HFFc6 (cell line): ENCODE measurements at places on chromosomes 3 and 15. TPM values are rescaled to one million over a fixed set of nuclear protein-coding genes. Genes with fewer than 3 reads are reported as not detected.

GRCh38 chr15:71301958-71302621, 186.8 kb downstream of the THSD4 start:
- peaks cover 71% of the 10 kb centered on the region for H3K4me1 ChIP-seq
- peaks cover 3% of the 10 kb centered on the region for H3K27me3 ChIP-seq
- no peak for DNase-seq
- H3K36me3 ChIP-seq: peaks cover 15% of the 10 kb centered on the region; the same call in 1 of the 2 replicates
- peak overlapping the region; percentile 86 for H3K27ac ChIP-seq
- H3K4me3 ChIP-seq: no peak overlapping the region

GRCh38 chr3:194481103-194481502, 5.7 kb downstream of the ATP13A3 start:
- peak overlapping the region; percentile 41 for H3K4me3 ChIP-seq
- peaks cover 46% of the 10 kb centered on the region for H3K4me1 ChIP-seq
- DNase-seq: peak; percentile 70
- H3K36me3 ChIP-seq: peaks cover 30% of the 10 kb centered on the region
- H3K27me3 ChIP-seq: peaks cover 4% of the 10 kb centered on the region; the same call in 1 of the 2 replicates

DNA sequence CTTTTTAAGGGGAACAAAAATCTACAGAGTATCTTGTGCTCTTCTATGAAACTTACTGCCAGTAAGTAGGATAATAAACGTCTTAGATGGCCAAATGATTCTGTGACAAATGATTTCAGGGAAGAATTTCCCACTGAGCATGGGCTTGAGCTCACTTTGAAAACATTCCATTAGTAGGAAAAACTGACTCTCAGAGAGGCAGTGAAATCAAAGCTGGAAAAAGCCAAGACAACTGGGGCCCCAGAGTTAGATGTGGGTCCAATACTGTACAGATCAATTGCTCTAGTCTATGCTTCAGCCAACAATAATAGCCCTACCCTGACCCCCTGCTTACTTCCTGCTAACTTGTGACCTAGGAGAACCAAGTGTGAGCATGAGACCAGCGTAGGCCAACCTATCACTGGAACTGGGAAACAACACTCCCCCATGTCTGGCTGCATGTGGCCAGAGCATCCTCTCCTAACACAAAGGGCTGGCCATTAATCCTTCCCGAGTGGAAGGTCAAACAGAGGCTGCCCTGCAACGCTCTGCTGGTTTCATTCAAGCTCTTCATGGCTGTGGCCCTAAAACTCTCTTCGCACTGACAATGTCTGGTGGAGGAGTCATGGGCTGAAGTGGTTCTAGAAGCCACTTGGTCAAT, 68.8 kb downstream of the FOXB1 start:
- no peak for DNase-seq
- no peak overlapping the region for H3K27ac ChIP-seq
- peaks cover 13% of the 10 kb centered on the region; the same call in 1 of the 2 replicates for H3K27me3 ChIP-seq
- H3K36me3 ChIP-seq: no peaks in the 10 kb centered on the region
- H3K4me1 ChIP-seq: peaks cover 8% of the 10 kb centered on the region
- H3K4me3 ChIP-seq: no peak overlapping the region

DNA sequence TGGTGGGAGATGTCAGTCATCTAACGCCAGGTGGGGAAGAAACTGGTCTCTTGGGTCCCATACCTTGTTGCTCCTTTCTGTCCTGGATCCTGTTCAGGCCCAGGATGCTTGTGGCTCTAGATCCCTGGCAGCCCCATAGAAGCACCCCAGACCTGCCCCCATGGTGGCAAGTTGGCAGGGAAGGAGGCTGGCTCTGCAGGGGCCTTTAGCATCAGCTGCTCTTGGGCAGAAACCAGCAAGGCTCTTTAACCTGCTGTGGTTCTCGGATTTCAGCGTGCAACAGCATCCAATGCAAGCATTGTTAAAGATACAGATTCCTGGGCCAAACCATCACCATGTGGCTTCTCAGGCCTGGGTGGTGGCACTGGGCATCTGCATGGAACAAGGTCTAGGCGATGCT, 75.8 kb downstream of the SNRK start:
- no peak for DNase-seq
- no peaks in the 10 kb centered on the region for H3K4me1 ChIP-seq
- no peak overlapping the region for H3K27ac ChIP-seq
- H3K36me3 ChIP-seq: no peaks in the 10 kb centered on the region; the same call in 1 of the 2 replicates

DNA sequence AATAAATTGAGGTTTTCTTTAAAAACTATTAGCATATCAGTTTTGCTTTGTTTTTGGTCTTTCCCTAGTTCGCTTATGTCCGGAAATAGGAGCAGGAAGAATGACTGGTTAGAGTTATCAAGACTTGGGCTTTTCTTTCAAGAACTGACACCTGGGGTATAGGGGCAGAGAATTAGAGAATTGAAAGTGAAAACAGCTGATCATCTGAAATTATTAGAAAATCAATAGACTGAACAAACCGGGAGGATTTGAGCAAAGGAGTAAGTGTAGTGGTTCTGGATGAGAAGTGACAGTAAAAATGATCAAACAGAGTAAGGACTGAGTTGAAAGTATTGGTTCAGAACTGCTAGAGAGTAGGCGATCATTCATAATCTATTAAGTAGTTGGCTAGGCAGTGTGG, 6.0 kb downstream of the MINDY2 start:
- peaks cover 6% of the 10 kb centered on the region for H3K4me1 ChIP-seq
- H3K36me3 ChIP-seq: peaks cover 12% of the 10 kb centered on the region
- H3K27ac ChIP-seq: no peak overlapping the region
- H3K4me3 ChIP-seq: no peak overlapping the region
- no peak for DNase-seq

GRCh38 chr3:129344540-129345220, 66.0 kb downstream of the HMCES start:
- peaks cover 34% of the 10 kb centered on the region for H3K27me3 ChIP-seq
- no peak overlapping the region for H3K4me3 ChIP-seq
- H3K36me3 ChIP-seq: no peaks in the 10 kb centered on the region
- H3K4me1 ChIP-seq: 0 out of 2 replicates have a peak, but pooled peaks cover 4% of the 10 kb centered on the region

Gene XCR1
- total RNA-seq: not detected in 3 replicates

Gene SLC25A26
- total RNA-seq: 13.1 and 14.4 TPM in 2 replicates

GRCh38 chr3:47577583-47578118, 1.0 kb downstream of the CSPG5 start:
- no peak overlapping the region for H3K27ac ChIP-seq
- H3K27me3 ChIP-seq: peaks cover 21% of the 10 kb centered on the region
- H3K4me3 ChIP-seq: peak overlapping the region; percentile 53
- H3K4me1 ChIP-seq: no peaks in the 10 kb centered on the region

DNA sequence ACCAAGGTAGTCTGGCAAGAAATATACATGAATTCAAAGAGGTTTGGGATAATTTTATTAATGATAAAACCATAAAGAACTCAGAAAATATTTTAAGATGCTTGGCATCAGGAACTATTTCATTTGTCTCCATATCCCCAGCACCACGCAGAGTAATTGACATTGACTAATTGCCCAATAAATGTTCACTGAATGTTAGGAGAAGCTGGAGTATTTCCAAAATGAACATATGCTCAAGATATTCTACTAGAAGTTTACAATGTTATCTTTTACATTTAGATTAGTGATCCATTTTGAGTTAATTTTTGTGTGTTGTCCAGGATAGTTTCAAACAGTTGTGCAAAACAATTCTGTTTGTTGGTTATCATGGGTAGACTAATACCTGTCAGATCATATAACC, 298.8 kb upstream of the CTDSPL start:
- H3K4me3 ChIP-seq: no peak overlapping the region
- no peaks in the 10 kb centered on the region for H3K4me1 ChIP-seq
- peaks cover 8% of the 10 kb centered on the region; the same call in 1 of the 2 replicates for H3K27me3 ChIP-seq

DNA sequence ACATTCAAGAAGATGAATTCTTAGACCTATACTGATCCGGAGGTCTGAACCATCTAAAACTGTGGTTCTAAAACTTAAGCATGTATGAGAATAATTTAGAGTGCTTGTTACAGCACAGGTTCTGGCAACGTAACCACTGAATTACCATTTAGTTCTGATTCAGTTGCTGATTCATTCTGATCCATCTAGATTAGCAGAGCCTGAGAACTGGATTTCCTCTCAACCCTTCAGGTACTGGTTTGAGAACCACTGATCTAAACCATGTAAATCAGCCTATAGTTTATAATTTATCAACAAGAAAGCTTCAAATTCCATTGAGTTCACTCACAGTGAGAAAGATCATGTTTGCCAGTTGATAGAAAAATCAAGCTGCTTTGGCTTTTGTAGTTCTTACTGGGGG, 1001.1 kb upstream of the EPHA6 start:
- no peak overlapping the region for H3K27ac ChIP-seq
- H3K4me1 ChIP-seq: no peaks in the 10 kb centered on the region
- no peaks in the 10 kb centered on the region for H3K27me3 ChIP-seq

GRCh38 chr15:27583651-27584050, 515.5 kb downstream of the OCA2 start:
- H3K4me3 ChIP-seq: no peak overlapping the region
- no peaks in the 10 kb centered on the region for H3K36me3 ChIP-seq
- H3K27ac ChIP-seq: no peak overlapping the region
- H3K4me1 ChIP-seq: no peaks in the 10 kb centered on the region; the same call in 1 of the 2 replicates

GRCh38 chr15:81747026-81747425, 298.8 kb downstream of the MEX3B start:
- H3K27ac ChIP-seq: no peak overlapping the region
- no peak overlapping the region for H3K4me3 ChIP-seq
- H3K36me3 ChIP-seq: no peaks in the 10 kb centered on the region
- DNase-seq: no peak
- H3K27me3 ChIP-seq: peaks cover 5% of the 10 kb centered on the region

GRCh38 chr3:63492464-63492863, 160.0 kb upstream of the SNTN start:
- H3K27me3 ChIP-seq: no peaks in the 10 kb centered on the region
- no peak overlapping the region for H3K27ac ChIP-seq
- no peaks in the 10 kb centered on the region for H3K36me3 ChIP-seq
- no peak overlapping the region for H3K4me3 ChIP-seq

DNA sequence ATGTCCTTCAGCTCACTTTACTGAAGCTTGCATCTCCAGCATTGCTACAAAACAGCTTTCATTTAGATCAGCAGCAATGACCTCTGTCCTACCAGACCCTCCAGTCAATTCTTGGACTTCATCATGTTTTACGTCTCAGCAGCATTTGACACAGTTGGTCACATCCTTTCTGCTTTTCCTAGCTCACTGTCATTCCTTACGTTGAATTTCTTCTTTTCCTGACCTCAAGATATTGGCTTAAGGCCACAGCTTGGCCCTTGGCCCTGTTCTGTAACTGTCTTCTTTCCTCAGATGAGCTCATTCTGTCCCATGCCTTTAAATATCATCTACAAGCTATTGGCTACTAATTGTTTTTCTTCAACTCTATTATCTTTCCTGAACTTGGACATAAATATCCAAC, 576.2 kb upstream of the KCNMB2 start:
- peaks cover 17% of the 10 kb centered on the region for H3K4me1 ChIP-seq
- no peak overlapping the region for H3K27ac ChIP-seq
- no peak for DNase-seq
- H3K36me3 ChIP-seq: no peaks in the 10 kb centered on the region

GRCh38 chr15:36501063-36501678, 78.3 kb upstream of the CDIN1 start:
- H3K4me1 ChIP-seq: peaks cover 55% of the 10 kb centered on the region
- H3K36me3 ChIP-seq: no peaks in the 10 kb centered on the region
- H3K27me3 ChIP-seq: no peaks in the 10 kb centered on the region
- peak overlapping the region; percentile 56 for H3K27ac ChIP-seq

Gene LDHAL6B
- total RNA-seq: not detected in 3 replicates

DNA sequence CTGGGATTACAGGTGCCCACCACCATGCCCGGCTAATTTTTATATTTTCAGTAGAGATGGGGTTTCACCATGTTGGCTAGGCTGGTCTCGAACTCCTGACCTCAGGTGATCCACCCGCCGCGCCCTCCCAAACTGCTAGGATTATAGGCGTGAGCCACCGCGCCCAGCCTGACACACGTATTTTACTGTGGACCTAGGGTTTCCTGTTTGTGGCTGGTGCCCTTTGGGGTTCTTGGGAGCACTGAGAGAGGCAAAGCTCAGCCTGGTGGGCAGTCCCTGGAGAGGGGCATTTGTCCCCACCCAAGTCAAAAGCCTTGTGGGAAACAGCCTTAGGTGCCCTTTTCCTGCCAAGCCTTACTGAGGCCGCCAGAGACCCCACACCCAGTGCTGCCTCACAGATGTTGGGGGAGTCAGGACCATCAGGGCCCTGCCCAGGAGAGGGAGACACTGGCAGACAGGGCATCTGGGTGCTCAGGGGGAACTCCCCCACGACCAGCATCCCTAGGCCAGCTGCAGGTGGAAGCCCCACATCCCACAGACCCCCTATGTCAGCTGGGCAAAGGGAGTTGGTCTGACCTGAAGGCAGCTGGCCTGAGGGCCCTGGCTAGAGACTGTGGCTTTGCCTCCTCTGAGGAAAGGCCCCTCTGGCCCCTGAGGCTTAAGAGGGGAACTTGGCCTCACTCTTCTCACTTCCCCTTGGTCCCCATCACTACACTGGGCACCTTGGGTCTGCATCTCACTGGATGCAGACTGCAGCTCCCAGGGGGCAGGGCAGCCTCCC, 35.1 kb downstream of the DNAH1 start:
- H3K4me3 ChIP-seq: no peak overlapping the region
- H3K27me3 ChIP-seq: no peaks in the 10 kb centered on the region; the same call in none of the 2 replicates
- peaks cover 16% of the 10 kb centered on the region for H3K4me1 ChIP-seq

Gene PLA2G4D
- total RNA-seq: not detected in 2 replicates

DNA sequence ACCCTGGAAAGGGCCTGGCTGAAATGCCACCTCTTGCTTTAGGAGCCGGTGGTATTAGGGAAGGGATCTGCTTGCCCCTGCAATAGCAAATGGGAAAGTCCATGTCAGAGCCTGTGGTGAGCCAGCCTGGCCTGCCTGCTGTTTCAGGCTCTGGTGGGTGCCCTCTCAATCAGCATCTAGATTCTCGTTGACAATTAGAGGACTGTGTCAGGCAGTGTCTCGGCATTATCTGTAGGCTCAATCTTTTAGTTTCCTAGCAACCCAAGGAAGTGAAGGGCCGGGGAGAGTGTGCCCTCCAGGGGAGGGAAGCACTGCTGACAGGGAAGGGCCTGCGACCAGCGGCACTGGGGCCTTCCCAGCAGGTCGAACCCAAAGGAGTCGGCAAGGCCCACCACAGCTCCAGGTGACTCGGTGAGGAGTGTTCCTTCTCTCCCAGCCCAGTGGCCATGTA, 42.1 kb downstream of the TLE3 start:
- no peak overlapping the region for H3K4me3 ChIP-seq
- no peak for DNase-seq
- H3K36me3 ChIP-seq: peaks cover 7% of the 10 kb centered on the region; the same call in 1 of the 2 replicates
- no peaks in the 10 kb centered on the region for H3K4me1 ChIP-seq
- no peaks in the 10 kb centered on the region for H3K27me3 ChIP-seq

DNA sequence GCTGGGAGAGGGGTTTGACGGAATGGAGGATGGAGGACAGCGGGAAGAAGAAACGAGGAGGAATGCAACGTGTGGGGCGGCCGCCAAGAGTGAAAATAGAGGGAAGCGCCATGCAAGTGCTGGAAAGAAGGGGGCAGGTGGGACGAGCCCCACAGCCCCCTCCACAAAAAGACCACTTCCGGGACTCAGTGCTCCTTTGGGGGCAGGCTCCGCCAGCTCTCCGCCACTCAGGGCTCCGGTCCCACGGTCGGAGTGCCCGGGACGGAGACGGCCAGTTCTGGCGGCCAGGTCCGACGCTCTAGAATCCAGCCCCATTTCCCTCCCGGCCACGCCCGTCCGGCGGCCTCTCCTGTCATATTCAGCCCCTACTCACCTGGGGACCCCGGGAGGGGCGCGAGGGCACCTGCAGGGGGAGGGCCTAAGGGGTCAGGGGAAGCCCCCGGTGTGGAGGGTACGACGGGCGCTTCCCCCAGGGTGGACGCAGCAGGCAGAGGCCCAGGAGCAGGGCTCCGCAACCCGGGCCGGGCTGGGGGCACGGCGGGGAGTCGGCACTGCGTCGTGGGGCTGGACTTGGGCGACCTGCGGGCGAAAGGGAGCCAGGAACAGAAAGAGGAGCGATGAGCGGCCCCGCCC, 25.5 kb upstream of the CSPG4 start:
- peaks cover 16% of the 10 kb centered on the region for H3K27me3 ChIP-seq
- no peaks in the 10 kb centered on the region for H3K36me3 ChIP-seq
- H3K27ac ChIP-seq: 0 out of 2 replicates have a peak overlapping the region, but pooled peaks have one; percentile 36

- DNase-seq: no peak
- H3K27me3 ChIP-seq: no peaks in the 10 kb centered on the region
- no peak overlapping the region for H3K27ac ChIP-seq
- no peak overlapping the region for H3K4me3 ChIP-seq
- H3K36me3 ChIP-seq: no peaks in the 10 kb centered on the region
Measured at GRCh38 chr3:35659768-35660167, 20.4 kb downstream of the ARPP21 start.
